Skin of body (tissue), 3 donors: ENCODE measurements at places on chromosomes 1 and 21. TPM values are rescaled to one million over a fixed set of nuclear protein-coding genes. Genes with fewer than 3 reads are reported as not detected.
A peak's percentile ranks its signal among the peaks of the same experiment; 100 is the strongest.

DNA sequence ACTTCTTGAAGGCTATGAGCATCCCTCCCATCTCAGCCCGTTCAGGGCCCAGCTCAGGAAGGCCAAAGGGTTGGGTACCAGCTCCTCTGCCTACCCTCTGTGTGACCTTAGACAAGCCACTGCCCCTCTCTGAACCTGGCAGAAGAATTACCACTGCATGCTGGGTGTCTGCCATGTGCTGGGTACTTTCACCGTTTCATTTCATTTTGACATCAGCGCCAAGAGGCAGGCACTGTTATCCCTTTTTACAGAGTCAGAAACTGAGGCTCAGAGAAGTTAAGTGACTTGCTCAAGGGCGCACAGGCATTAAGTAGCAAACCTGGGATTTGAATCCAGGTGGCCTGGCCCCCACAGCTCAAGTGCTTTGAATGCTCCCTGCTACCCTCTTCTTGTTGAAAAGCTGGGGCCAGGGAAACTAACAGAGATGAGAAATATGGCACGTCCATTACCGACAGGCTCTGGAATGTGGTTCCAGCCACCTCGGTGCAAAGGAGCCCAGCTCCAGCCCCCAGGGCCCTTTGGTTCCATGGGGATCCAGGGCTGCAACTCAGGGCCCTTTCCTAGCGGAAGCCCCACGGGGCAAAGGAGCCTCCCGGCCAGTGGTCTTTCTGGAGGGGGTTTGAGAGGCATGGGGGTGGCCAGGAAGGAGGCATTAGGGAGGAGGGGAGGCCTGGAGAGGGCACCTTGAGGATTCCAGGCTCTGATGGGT lies 6.5 kb downstream of the TMEM82 start:
- no peak for DNase-seq

DNA sequence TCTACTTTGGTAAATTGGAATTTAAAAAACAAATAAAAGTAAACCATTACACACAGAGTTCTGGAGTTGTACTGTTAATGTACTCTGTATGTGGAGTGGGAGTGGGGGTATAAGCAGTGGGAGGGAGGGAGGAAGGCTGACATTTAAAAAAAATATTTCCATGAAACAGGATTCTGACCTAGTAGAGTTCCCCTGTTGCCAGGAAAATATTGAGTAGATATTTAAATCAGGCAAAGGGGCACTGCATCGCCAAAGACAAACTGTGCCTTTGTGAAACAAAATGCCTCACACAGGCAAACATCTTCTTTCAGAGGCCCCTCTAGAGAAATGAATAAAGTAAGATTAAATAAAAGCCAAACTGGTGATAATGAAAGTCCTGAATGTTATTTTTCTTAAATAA lies 87.8 kb downstream of the ERG start:
- no peak for DNase-seq

The OR2T29 gene
- total RNA-seq = not detected

The MYOG gene
- total RNA-seq = 11.0 TPM

GRCh38 chr1:43742026-43742425 lies 34.7 kb downstream of the ST3GAL3 start:
- no peak for DNase-seq

DNA sequence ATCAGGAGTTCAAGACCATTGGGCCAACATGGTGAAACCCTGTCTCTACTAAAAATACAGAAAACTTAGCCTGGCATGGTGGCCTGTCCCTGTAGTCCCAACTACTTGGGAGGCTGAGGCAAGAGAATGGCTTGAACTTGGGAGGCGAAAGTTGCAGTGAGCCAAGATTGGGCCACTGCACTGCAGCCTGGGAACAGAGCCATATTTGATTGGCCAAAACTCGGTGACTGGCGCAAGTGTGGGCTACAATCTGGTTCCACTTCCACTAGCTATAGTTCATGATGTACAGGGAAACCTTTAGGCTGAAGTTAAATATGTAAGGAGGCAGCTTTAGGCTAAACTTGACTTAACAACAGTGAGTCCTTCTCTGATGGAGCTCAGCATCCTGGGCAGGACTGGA lies 20.2 kb downstream of the SLC30A10 start:
- DNase-seq = no peak

The FAM131C gene
- not detected for total RNA-seq

GRCh38 chr1:180267211-180267561 lies 37.1 kb downstream of the LHX4 start:
- DNase-seq = no peak

GRCh38 chr1:13528320-13528719 lies 14.5 kb upstream of the LRRC38 start:
- DNase-seq = no peak

- no peak for DNase-seq
These were observed 293.9 kb upstream of the PROX1 start for GRCh38 chr1:213693864-213694263.

The CLCA4 gene
- total RNA-seq = 1.8 TPM

The RAB25 gene
- total RNA-seq = 31.7 TPM

DNA sequence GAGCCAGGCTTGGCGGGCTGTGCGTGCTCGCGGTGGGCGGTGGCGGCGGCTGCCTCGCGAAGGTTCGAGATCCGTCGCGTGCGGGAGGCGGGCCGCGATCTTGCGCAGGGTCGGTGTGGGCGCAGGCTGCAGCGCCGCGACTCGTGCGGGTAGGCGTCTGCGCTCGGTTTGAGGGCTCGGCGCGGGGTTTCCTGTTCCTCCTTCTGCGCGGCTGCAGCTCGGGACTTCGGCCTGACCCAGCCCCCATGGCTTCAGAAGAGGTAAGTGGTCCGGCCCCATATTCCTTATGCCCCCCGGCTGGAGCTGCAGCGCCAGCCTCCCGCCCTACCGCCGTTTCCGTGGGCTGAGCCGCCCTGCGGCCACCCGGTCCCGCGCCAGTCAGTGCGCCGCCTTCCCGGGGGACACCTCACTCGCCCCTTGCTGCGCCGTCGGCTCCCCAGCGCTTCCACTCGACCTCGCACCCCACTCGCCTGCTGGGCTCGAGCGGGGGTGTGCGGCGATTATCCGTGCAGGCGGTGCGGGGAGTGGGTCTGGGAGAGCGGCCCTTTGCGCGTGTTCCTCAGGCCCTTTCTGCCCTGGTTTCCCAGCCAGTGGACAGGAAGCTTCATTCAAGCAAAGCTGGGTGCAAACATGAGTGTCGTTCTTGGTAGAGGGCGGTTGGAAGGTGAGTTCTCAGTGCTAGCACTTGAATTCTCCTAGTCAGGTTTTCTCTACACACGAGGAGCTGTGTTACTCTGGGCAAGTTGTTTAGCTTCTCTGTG lies at the start of gene CACYBP:
Gene CACYBP (plus strand): TSS at position 12 of the 761 bp plus-strand sequence. CDS start 234 bp downstream, at position 246.
- DNase-seq = peak; percentile 38

The CYP4A11 gene
- not detected for total RNA-seq

DNA sequence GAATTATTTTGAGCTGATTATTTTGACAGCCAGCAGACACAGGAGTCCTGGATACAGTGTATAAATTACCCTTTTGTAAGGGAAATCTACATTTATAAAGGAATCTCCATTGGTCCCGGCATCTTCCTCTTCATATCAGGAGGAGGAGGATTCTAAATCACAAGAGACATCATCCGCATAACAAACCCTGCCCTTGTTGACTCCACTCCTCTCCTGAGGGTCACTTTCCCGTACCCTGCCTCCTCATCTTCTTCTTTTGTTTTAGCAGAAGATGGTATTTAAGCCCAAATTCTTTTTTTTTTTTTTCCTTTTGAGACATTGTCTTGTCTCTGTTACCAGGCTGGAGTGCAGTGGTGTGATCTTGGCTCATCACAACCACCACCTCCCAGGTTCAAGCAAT lies 14.6 kb upstream of the PKNOX1 start:
- DNase-seq = no peak

The ANGPTL1 gene
- 104 TPM for total RNA-seq

The TSTD1 gene
- total RNA-seq = 29.3 TPM

GRCh38 chr1:19858893-19859292 lies 23.3 kb upstream of the OTUD3 start:
- DNase-seq = no peak

DNA sequence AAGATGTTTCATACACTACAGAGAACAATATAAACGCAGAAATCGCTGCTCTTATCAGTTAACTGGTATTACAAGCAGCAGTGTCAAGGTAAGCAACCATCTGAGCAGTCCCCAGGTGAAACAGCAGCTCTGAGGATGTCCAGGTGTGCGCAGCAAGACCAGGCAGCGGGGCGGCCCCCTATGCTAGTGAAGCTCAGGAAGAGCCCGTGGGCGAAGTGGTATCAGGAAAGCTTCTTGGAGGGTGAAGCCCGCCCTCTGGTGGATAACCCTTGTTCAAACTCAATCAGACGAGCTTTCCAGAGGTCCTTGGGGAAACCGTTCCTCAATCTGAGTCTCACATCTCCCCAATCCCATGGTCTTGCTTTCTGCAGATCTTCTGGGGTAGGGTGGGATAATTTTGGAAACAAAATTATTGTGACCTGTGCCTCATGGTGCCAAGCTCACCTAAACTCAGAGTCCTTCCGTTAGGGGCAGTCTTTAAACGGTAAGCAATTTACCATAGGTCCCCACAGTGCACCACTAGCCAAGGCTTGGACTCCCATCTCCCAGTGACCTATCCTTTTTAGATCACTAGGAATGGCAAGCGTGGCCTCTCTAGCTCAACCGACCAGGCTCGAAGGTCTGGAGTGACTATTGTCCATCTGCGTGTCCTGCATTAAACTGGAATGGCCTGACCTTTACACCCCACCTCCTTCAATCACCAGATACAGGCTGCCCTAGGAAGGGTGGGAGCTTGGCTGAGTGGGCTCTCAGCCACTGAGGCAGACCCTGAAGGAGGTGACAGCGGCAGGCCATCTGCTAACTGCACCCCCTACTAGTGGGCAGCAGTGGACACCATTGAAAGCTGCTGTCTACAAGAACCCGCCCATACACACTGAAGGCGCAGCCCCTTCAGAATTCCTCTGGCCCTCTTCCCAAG lies 13.6 kb upstream of the FAM110D start:
- DNase-seq = peak; percentile 34

The SFPQ gene
- 215 TPM for total RNA-seq

DNA sequence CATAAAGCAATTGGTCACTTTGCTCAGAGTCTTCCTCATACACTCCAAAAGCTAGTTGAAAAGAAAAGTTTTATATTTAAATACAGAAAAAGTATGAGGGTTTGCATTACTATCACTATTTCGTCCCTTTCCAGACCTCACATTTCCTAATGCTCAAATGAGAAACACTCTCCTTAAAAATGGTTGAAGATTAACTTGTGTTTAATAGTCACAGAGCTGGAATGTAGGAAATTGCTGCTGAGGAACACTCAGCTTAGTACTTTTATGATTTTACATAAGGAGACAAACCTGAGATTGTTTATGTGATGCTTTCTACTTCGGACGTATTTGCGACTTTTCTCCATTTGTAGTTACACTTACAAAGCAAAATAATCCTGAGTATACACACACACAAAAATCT lies 39.8 kb downstream of the MYSM1 start:
- no peak for DNase-seq

The OR10Z1 gene
- not detected for total RNA-seq

The MMEL1 gene
- total RNA-seq = 1.3 TPM

GRCh38 chr1:110700767-110701166 lies 26.0 kb upstream of the KCNA3 start:
- no peak for DNase-seq

The FCMR gene
- 0.69 TPM for total RNA-seq

The SMPDL3B gene
- 1.6 TPM for total RNA-seq

The PRAMEF26 gene
- not detected for total RNA-seq

DNA sequence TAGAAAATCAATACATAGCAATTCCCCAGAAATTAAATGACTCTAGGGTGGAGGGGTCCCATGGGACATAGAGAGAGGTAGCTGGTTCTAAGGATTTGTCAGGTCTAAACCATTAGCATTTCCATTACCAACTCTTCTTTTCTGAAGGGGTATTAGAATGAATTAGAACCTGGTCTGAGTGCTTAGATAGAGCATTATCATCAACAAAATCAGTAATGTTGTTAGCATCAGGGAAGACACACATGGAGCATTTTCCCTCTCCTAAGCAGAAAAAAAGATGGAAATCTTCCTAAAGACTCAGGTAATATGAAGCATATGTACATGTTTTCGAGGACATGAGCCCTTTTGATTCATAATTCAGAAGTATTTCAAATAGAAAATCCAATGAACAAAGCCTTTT lies 984.4 kb upstream of the NCAM2 start:
- no peak for DNase-seq

- no peak for DNase-seq
These were observed 10.5 kb downstream of the ANXA9 start for GRCh38 chr1:150992626-150993025.

- no peak for DNase-seq
These were observed 52.4 kb upstream of the BCL10 start for GRCh38 chr1:85328713-85329397.

DNA sequence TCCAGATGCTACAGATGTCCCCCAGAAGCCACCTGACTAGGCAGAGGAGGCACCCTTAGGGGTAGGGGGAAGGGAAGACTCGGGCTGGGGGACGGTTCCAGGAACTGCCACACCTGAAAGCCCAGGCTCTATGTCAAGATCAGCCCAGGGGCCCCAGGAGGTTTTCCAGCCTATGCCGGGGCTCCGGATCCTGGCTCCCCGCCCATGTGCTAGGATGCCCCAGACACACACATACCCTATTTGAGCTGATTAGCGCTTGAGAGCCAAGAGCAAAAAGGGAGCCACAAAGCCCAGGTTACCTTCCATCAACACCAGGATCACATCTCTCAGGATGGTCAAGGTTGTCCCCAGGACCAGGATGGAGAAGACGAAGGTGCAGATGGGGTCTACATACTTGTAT lies 4.5 kb downstream of the SLC30A2 start:
- no peak for DNase-seq

The MTMR11 gene
- 8.7 TPM for total RNA-seq

DNA sequence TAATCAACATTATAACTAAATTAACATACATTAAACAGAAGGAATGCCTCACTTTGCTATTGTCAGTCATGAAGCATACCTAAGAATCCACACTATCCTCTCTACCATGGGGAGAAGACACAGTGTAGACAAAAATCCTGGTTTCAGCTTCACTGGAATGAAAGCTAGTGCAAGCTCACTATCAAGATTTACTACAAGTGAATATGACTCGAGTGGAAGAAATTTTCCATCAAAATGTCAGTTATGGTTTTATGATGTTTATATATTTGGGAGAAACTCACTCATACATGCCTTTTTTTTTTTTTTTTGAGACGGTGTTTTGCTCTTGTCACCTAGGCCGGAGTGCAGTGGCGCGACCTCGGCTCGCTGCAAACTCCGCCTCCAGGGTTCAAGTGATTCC lies 424.3 kb downstream of the KCNT2 start:
- no peak for DNase-seq

GRCh38 chr1:85940656-85941306 lies 215.8 kb downstream of the COL24A1 start:
- peak; percentile 85 for DNase-seq

DNA sequence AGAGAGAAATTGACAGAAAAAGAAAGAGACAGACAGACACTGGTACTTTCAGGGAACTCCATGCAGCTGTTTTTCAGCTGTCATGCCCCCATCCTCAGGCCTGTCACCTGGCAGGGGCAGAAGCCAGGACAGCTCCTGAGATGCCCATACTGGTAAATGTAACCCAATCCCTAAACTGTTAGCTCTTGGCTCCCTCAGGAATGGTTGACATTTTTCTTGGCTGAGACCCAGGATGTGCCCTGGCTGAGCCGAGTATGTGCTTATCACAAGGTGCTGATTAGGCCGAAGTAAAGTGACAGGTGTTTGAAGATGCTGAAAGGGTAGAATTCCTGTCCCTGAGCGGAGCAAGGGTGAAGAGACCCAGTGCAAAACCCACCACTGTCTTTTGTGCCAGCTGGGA lies 50.7 kb downstream of the PGM1 start:
- no peak for DNase-seq

- DNase-seq = no peak
These were observed 80.1 kb upstream of the CD55 start for GRCh38 chr1:207241164-207241934.
